NCI-H2107 (cell line): ENCODE measurements at places on chromosomes 2 and 18.

DNA sequence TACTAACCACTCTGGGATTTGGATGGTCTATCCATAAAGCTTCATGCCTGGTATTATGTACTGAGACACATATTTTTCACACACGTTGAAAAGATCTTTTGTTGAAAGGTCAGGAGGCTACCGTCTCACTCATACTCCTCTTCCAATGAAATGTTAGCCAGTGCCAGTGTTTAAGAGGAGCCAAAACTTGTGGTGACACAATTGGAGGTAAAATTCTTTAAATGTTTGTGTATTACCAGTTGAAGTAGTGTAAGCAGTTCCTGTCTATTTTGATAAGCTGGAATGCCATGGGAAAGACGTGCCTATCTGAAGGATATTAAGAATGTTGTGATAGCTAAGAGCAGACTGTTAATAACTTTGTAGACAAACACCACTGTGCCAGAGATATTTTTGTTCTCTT, 32.1 kb downstream of the MARCHF7 start:
- no peak for DNase-seq

DNA sequence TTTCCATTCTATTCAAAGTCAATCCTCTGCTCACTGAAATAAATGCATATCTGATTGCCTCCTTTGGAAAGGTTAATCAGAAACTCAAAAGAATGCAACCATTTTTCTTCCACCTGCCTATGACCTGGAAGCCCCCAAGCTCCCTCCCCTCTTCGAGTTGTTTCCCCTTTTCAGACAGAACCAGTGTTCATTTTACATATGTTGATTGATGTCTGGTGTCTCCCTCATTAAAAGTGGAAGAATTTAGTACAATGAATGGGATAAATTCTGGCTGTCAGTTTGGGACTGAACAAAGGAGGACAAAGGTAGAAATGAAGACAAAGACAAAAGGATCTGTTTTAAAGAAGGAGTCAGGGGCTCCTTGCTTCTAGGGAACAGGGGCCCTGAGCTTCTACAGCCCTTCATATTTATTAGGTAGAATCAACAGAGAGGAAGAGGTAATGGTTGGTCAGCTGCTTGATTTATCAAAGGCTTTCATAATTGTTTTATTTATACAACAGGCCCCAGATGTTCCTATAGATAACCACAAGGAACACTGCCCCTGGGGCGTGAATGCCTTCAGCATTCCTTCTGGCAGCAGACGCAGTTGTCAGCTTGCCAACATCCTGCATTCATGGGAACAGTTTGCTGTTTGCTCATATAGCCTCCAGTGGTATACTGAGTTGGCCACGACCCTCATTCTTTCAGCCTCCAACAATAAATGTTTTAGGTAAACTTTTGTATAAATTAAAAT, 949.8 kb upstream of the LRATD1 start:
- DNase-seq: no peak

- no peak for DNase-seq
Measured at GRCh38 chr2:95166065-95166763, 605 bp downstream of the ZNF2 start.

GRCh38 chr2:230995821-230996220, at the start of gene SPATA3:
SPATA3 (plus strand) TSS chr2:230996121; CDS start chr2:230996234, 113 bp downstream.
- DNase-seq: no peak

GRCh38 chr2:165357758-165358157, 111.7 kb upstream of the CSRNP3 start:
- DNase-seq: no peak
